ENCODE measurements at places on chromosomes 12 and 14.

DNA sequence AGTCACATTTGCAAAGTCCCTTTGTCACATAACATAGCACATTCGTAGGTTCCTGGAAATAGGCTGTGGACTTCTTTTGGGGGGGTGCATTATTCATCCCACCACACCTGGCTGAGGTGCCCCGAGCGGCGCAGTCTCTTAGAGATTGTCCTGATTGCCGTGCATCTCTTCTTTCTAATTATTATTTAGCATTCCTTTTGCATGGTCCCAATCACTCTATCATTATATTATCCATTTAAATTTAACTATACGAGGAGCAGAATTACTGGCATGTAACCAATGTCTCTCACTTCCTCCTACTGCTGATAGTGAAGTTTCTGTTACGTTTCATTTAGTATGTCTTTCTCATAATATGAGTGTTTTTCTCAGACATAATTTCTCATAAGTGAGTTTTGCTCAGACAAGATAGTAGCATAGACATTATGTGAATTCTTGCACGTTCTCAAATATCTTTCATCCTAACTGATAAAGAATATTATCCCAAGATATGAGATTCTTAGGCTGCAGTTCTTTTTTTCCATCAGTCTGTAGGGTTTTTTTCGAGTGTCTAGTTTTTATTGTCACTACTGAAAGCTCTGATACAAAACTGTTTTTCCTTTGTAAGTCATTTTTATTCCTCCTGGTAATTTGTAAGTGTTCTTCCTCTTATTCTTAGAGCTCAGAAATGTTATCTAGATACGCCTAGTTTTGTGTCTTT lies 444.3 kb downstream of the NELL2 start:
- no peak for DNase-seq

DNA sequence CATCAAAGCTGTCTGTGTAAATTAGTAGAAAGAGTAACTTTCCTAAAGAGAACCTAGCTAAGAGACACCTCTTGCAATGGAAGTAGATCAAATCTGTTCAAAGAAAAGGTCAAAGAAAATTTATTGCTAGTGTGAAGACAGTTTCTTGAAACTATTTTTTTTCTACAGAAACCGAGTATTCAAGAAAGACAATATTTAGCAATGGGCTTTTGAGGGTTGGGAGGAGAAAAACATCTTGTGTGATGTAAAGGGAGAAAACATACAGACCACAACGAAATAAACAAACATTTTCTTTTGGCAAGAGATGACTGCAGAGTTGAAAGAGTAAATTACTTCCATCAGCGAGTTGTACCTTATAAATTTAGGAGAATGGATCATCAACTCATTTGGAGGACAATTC lies 24.4 kb downstream of the NKX2-1 start:
- no peak for DNase-seq

GRCh38 chr14:81400852-81401251 lies 728 bp upstream of the STON2 start:
- no peak for DNase-seq

GRCh38 chr12:53995002-53995377 lies 5.0 kb upstream of the HOXC9 start:
- no peak for DNase-seq

- DNase-seq: no peak
Observed at GRCh38 chr12:13851828-13852227, 129.6 kb downstream of the GRIN2B start.

DNA sequence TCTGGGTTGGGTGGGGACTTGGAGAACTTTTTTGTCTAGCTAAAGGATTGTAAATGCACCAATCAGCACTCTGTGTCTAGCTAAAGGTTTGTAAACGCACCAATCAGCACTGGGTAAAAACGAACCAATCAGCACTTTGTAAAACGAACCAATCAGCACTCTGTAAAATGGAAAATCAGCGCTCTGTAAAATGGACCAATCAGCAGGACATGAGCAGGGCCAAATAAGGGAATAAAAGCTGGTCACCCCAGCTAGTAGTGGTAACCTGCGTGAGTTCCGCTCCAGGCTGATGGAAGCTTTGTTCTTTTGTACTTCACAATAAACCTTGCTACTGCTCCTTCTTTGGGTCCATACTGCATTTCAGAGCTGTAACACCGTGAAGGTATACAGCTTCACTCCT lies 1.7 kb upstream of the ACOT2 start:
- DNase-seq: no peak

DNA sequence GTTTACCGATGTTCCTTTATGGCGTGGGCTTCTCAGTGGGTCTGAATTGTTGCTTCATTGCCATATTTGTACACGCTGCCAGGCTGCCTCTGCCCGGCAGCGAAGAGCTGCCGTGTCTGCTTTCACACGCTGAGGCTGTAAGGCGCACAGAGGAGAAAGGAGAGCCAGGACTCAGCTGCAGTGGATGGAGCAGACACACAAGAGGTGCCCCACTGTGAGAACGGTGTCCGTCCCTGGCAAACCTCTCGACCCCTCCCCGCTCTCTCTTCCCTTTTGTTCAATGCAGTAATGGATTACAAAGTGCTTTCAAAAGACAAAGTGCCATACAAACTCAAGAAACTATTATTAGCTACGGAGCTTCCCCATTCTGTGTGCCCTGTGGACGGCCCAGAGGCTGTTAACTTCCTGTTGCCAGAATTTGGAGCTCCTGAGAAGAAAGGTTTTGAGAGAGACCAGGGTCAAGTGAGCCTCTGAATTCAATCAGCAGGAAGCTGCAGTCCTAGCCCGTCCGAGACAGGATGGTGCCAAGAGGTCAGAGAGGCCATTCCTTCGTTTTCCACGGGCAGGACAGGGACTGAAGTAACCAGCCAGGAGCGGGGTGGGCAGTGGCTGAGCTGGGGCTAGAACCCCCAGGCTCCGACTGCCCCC lies 15.8 kb downstream of the CCND2 start:
- no peak for DNase-seq

DNA sequence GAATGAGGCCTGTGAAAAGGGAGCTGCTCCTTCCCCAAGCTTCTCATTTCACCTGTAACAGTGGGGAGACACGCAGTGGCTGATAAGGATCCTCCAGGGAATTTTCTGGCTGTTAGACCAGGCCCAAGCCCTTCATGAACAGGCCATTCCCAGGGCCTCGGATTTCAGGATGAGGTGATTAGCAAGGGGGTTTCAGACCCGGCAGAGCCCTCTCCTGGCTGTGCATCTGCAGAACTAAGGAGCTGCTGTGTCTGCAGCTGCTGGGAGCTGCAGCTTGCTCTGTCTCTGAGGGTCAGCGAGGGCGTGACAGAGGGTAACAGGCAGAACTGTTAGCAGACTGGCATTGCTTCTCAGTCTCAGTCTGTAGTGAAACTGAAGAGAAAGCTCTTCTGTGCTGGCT lies 110.4 kb downstream of the KCNA5 start:
- no peak for DNase-seq

GRCh38 chr12:65464930-65465329 lies 186.4 kb downstream of the MSRB3 start:
- DNase-seq: no peak

- no peak for DNase-seq
Observed at GRCh38 chr14:98341211-98341610, 930.8 kb downstream of the BCL11B start.
